ENCODE measurements at places on chromosomes 7 and 10. TPM values are rescaled to one million over a fixed set of nuclear protein-coding genes. Genes with fewer than 3 reads are reported as not detected.

- peaks cover 2% of the 10 kb centered on the region for H3K27me3 ChIP-seq
- no peak overlapping the region for H3K27ac ChIP-seq
- H3K4me1 ChIP-seq: peaks cover 17% of the 10 kb centered on the region
- H3K36me3 ChIP-seq: no peaks in the 10 kb centered on the region
- no peak for DNase-seq
- H3K4me3 ChIP-seq: no peak overlapping the region
Observed at GRCh38 chr10:96756111-96756903, 36.0 kb upstream of the PIK3AP1 start.

- peaks cover 2% of the 10 kb centered on the region for H3K27me3 ChIP-seq
- DNase-seq: no peak
- peaks cover 8% of the 10 kb centered on the region for H3K4me1 ChIP-seq
- no peak overlapping the region for H3K27ac ChIP-seq
- no peaks in the 10 kb centered on the region for H3K36me3 ChIP-seq
- no peak overlapping the region for H3K4me3 ChIP-seq
Observed at GRCh38 chr7:135251496-135252391, 18.1 kb downstream of the STRA8 start.

- H3K4me3 ChIP-seq: peak overlapping the region; percentile 99
- peak; percentile 42 for DNase-seq
- peak overlapping the region; percentile 82 for H3K27ac ChIP-seq
Observed at GRCh38 chr7:139777133-139777891, 486 bp downstream of the HIPK2 start.

- H3K27ac ChIP-seq: no peak overlapping the region
- DNase-seq: no peak
- H3K27me3 ChIP-seq: peaks cover 1% of the 10 kb centered on the region
- H3K4me1 ChIP-seq: no peaks in the 10 kb centered on the region
- H3K36me3 ChIP-seq: no peaks in the 10 kb centered on the region
Observed at GRCh38 chr10:90125456-90126255, 424.3 kb downstream of the KIF20B start.

DNA sequence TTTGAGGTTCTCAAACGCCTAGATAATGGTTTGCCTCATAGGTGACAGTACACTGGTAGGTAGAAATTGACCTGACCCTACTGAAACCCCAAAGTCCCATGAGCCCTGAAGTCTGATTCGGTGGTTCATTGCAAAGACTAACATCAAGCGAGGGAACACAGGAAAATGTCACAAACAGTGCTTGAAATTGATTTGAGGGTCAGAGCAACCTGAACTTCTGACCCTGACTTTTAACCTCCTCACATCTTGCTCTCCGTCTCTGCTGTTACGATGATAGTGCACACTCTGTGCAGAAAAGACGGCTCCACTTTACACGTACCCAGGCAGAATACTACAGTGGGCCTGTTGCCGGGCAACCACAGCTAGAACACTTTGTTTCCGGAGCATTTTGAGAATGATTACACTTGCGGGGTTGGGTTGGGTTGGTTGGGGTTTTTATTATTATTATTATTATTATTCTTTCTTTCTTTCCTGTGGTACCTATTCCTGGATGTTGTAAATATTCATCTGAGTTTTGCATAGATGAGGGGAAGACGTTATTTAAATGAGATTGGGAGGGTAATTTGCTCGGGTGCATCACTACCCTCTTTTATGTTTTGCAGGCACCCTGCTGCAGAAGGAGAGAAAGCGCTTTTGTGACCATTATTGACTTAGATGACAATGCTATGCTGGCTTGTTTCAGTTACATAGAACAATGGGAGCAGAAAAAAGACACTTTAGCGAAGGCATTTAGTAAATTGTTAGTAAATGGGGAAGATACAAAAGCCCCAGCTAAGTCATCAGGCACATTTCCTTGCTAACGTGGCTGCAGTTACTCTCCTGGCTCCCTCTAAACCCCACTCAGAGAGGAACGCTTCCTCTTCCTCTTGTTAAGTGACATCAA lies 438.1 kb upstream of the NRP1 start:
- H3K4me3 ChIP-seq: no peak overlapping the region
- peaks cover 2% of the 10 kb centered on the region for H3K27me3 ChIP-seq
- peaks cover 23% of the 10 kb centered on the region for H3K4me1 ChIP-seq
- DNase-seq: peak; percentile 18
- peak overlapping the region; percentile 95 for H3K27ac ChIP-seq

- DNase-seq: no peak
- H3K4me3 ChIP-seq: no peak overlapping the region
- H3K27ac ChIP-seq: no peak overlapping the region
- H3K36me3 ChIP-seq: no peaks in the 10 kb centered on the region
- H3K27me3 ChIP-seq: peaks cover 4% of the 10 kb centered on the region
- no peaks in the 10 kb centered on the region for H3K4me1 ChIP-seq
Observed at GRCh38 chr7:141402277-141402996, 148.8 kb upstream of the AGK start.

DNA sequence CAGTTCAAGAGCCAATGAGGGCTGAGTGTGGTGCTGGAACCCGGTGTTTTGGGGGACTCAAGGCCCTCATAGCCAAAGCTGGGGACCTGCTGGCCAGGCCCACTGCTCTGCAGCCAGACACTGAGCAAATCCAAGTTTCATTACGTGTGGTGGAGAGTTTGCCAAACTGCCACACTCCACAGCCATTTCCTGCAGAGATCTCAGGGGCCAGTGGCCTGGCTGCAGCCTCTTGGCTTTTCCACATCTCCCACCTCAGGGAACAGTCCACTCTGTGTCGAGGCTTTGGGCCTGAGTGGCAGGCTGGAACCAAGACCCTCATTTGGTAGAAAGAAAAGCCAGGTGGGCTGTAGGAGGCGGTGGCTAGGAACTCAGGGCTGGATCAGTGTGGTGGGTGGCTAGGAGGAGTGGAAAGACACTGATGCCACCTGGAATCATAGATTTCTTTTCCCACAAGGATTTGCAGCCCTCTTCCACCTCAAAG lies 3.2 kb downstream of the HOXA11 start:
- H3K4me1 ChIP-seq: peaks cover 26% of the 10 kb centered on the region
- no peak overlapping the region for H3K27ac ChIP-seq
- H3K27me3 ChIP-seq: peaks cover 49% of the 10 kb centered on the region

- H3K27ac ChIP-seq: no peak overlapping the region
- no peaks in the 10 kb centered on the region for H3K36me3 ChIP-seq
- no peak overlapping the region for H3K4me3 ChIP-seq
- DNase-seq: no peak
Observed at GRCh38 chr7:24898691-24899090, 81.3 kb downstream of the OSBPL3 start.

DNA sequence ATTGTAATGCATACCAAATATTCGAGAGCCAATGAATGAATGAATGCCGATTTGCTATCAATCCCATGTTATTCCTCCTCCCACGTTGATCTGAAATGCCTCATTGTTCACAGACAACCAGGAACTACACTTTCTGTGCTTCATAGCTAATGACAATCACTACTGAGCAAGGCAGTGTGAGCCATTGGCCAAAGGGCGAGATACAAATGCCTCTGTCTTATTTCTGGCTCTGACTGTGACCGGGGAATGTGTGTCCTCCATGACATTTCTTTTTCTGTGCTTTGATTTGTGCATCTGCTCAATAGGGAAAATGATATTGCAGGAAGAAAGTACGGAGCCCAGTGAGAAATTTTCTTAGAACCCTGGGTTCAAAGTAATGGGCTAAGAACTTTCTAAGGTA lies 217.1 kb downstream of the CXCL12 start:
- no peak overlapping the region for H3K4me3 ChIP-seq
- no peaks in the 10 kb centered on the region for H3K4me1 ChIP-seq
- no peak for DNase-seq

GRCh38 chr10:71795248-71795647 lies 21.9 kb upstream of the VSIR start:
- no peaks in the 10 kb centered on the region for H3K36me3 ChIP-seq

GRCh38 chr7:16850614-16851466 lies 30.9 kb downstream of the AGR3 start:
- peaks cover 5% of the 10 kb centered on the region for H3K27me3 ChIP-seq
- no peak overlapping the region for H3K4me3 ChIP-seq
- DNase-seq: no peak
- no peaks in the 10 kb centered on the region for H3K36me3 ChIP-seq
- H3K4me1 ChIP-seq: peaks cover 11% of the 10 kb centered on the region

GRCh38 chr10:61108915-61109314 lies 164.9 kb upstream of the RHOBTB1 start:
- no peaks in the 10 kb centered on the region for H3K4me1 ChIP-seq
- no peaks in the 10 kb centered on the region for H3K36me3 ChIP-seq
- H3K27me3 ChIP-seq: no peaks in the 10 kb centered on the region
- no peak for DNase-seq

DNA sequence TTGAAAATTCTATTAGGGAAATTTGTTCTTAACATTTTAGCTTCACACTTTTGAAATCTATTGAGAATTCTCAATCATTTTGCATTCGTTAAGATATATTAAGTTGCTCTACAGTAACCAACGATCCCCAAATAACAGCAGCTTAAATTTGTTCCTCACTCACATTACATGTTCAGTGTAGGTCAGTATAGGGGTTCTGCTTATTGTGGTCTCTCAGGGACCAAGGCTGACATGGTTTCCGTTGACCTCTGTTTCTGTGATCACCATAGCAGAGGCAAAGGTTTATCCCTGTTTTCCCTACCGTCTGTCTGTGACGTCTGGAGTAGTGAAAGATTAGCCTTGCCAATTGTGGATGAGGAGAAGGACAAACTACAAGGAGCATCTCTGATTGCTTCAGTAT lies 235.0 kb upstream of the CSTF2T start:
- no peak overlapping the region for H3K4me3 ChIP-seq
- peaks cover 15% of the 10 kb centered on the region for H3K4me1 ChIP-seq
- H3K27me3 ChIP-seq: no peaks in the 10 kb centered on the region

DNA sequence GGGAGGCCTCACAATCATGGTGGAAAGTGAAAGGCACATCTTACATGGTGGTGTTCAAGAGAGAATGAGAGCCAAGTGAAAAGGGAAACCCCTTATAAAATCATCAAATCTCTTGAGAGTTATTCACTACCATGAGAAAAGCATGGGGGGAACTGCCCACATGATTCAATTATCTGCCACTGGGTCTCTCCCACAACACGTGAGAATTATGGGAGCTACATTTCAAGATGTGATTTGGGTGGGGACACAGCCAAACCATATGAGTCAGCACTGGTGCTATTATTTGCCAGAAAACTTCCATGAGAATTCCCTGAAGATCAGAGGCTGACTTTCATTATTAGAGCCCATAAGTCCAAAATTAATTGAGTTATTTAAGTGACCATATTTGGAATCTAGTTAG lies 1001.2 kb upstream of the POT1 start:
- no peak for DNase-seq
- H3K4me1 ChIP-seq: no peaks in the 10 kb centered on the region
- no peak overlapping the region for H3K27ac ChIP-seq
- no peak overlapping the region for H3K4me3 ChIP-seq
- no peaks in the 10 kb centered on the region for H3K27me3 ChIP-seq

DNA sequence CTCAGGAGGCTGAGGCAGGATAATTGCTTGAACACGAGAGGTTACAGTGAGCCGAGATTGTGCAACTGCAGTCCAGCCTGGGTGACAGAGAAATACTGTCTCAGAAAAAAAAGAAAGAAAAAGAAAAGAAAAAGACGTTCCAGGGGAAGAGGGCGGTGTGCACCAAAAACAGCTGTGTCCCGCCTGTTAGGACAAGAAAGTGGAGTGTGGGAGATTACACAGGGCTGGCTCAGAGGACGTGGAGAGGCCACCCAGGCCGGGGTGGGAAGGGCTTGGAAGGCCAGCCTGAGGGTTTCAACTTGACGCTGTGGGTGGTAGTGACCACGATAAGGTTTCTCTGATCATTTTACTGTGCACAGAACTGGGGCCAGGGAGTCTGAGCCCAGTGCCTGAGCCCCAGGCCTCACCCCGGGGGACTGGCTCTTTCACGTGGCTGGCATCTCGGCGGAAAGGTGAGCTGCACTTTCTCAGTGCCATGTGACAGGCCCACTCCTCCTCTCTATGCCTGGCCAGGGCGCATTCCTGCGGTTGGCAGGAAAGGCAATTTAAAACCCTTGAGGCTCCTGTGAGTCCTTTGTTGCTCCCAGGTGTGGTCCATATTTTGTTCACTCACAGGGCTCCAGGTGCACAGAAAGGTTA lies 13.9 kb downstream of the RHBDD2 start:
- H3K4me3 ChIP-seq: no peak overlapping the region
- H3K36me3 ChIP-seq: peaks cover 12% of the 10 kb centered on the region
- no peak overlapping the region for H3K27ac ChIP-seq
- H3K27me3 ChIP-seq: peaks cover 3% of the 10 kb centered on the region
- no peaks in the 10 kb centered on the region for H3K4me1 ChIP-seq

GRCh38 chr7:962401-963081 lies 8.1 kb upstream of the ADAP1 start:
- DNase-seq: no peak
- peaks cover 12% of the 10 kb centered on the region for H3K27me3 ChIP-seq
- peaks cover 3% of the 10 kb centered on the region for H3K4me1 ChIP-seq
- H3K27ac ChIP-seq: no peak overlapping the region

Gene LIPM
- total RNA-seq: 0.31 TPM

Gene RSPH10B
- total RNA-seq: 0.44 TPM

Gene PTEN
- total RNA-seq: 71.0 TPM

Gene C10orf105
- 0.15 TPM for total RNA-seq

Gene OR2A5
- total RNA-seq: not detected

Gene STEAP1
- total RNA-seq: 1.0 TPM

Gene TUBAL3
- not detected for total RNA-seq

Gene HOXA5
- 0.59 TPM for total RNA-seq

Gene COL13A1
- 22.6 TPM for total RNA-seq

Gene C10orf62
- not detected for total RNA-seq

Gene CRPPA
- 3.2 TPM for total RNA-seq

Gene TBX20
- total RNA-seq: 0.36 TPM

Gene PLPP4
- total RNA-seq: not detected

Gene ZNF736
- total RNA-seq: 15.8 TPM

All from endothelial cell (in vitro differentiated cells).